ENCODE measurements at places on chromosomes 6 and 20.

DNA sequence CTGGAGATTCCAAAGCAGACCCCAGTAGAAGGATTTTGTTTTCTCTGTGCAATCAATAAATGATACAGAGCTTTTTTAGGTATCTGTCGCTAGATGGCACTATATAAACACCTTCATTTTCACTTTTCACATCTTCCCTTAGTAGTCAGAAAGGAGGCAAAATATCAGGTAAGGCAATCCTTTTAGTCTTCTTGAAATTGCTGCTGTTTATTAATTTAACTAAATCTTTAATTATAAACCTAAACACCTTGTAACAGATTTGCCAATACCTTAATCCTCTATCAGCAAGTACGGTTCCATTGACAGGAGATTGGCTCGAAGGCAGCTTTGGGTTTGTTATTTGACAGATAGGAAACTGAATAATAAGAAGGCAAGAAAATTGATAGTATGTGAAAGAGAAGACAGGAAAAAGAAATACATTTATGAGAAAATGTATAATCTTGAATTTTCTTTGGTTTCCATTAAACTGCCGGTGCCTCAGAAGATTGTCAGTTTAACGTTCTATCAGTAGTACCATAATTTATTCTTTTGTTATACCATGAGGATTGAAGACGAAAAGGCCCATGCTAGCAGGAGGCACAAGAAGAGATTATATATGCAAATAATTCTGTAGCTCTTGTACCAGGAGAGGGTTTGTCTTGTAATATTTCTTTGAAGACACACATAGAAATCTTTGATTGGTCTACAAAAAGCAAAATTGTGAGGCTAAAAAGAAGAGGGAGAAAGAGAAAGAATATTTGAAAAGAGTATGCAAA lies 23.5 kb upstream of the IBTK start:
- DNase-seq = peak; percentile 47

GRCh38 chr6:113636357-113636824 lies 220.8 kb upstream of the MARCKS start:
- DNase-seq = peak; percentile 42

GRCh38 chr20:46237227-46237626 lies 71.1 kb downstream of the CDH22 start:
- DNase-seq = no peak

GRCh38 chr6:91438570-91438969 lies 851.7 kb upstream of the MAP3K7 start:
- no peak for DNase-seq

DNA sequence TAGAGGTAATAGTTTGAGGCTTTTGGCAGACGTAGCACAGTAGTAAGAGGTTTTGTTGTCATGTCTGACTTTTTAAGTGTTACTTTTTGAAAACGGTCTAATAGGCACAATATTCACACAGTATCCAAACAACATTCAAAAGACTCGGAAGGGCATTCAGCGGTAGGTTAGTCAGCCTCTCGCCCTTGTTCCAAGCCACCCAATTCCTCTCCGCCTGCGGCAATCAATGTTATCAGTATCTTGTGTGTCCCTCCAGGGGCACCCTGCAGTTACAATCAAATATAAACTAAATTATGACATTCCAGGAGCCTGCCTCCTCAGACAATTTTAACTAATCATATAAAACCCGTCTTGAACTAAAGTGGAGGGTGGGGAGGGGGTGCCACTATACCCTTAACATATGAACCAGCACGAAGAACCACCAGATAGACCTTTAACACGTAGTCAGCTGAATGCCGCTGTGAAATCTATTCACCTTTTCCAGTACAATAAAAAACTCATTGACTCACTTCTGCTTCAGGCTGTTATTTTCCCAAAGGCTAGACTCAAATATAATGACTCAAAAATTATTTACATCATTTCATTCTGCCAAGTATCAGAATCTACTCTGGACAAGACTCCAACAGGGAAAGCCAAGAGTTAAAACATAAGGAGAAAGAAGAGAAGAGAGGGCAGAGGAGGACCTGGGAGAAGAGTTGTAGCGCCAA lies 1.6 kb downstream of the TENT5A start:
- DNase-seq = peak; percentile 36

DNA sequence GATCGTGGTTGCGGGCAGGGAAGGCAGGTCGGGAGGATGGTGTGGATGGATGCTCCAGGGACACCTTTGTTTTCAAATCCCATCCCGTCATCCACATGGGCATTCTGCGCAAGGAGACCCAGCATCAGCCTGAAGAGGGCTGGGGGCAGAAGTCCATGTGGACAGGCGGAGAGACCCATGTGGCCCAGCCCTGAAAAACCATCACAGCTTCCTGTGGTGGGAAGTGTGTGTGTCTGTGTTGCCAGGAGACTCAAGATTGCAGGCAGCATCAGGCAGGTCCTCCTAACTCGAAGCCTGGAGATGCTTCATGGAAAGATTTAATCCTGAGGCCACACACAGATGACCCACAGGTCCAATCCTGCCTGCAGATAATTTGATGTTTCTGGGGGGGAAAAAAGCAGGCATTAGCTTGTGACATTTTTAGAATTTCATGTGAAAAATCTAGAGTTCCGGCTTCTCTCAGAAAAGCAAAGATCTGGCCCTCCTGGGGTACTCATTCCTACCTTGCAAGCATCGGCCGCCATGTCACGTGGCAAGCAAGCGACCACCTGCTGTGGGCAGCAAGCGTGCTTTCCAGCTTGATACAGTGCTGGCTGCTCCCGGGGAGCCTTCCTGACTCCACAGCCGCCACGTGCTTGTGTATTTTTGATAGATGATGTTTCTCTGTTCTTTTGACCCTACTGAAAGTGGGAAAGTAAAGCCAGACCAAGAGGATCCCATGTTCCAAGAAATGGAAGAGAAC lies 25.8 kb downstream of the BCAS4 start:
- peak; percentile 35 for DNase-seq

GRCh38 chr20:14498772-14499171 lies 161.4 kb upstream of the FLRT3 start:
- no peak for DNase-seq

- DNase-seq = no peak
These were observed 73.0 kb downstream of the TIAM2 start for GRCh38 chr6:155067956-155068615.

- DNase-seq = no peak
These were observed 96.3 kb downstream of the PHF3 start for GRCh38 chr6:63731930-63732329.

DNA sequence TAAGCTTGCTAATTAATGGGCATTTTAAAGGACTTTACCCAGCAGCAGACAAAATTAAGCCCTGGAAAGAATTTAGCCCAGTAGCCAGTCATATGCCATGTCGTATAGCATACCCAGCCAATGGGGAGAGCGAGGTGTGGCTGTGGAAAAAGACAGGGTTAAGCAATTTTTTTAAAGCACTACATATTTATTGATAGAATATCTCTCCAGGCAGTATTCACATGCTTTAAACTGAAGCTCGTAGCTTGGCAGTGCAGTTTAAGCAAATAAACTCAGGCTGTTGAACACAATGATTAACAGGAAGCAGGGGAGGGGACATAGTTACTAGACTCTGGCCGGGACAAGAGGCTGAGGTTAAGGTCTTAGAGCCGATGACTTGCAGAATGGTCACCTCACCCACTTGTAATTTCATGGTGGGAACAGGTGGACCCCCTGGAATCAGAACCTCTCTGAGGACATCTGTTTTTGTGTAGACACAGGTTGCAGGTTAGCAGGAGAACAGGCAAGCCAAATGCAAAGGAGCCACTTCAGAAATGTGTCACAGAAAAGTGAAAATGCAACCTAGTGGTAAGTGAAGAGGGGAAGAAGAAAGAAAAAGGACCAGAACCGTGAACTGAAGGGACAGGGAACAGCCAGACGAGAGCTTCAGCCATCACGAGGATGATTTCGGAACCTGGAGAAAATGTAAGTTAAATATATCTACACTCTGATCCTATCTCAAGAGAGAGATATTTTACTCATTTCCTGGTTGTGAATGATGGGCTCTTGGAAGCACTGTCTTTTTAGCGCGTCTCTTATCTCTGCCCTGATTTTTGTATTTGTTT lies 7.2 kb downstream of the GCNT2 start:
- DNase-seq = peak; percentile 79

DNA sequence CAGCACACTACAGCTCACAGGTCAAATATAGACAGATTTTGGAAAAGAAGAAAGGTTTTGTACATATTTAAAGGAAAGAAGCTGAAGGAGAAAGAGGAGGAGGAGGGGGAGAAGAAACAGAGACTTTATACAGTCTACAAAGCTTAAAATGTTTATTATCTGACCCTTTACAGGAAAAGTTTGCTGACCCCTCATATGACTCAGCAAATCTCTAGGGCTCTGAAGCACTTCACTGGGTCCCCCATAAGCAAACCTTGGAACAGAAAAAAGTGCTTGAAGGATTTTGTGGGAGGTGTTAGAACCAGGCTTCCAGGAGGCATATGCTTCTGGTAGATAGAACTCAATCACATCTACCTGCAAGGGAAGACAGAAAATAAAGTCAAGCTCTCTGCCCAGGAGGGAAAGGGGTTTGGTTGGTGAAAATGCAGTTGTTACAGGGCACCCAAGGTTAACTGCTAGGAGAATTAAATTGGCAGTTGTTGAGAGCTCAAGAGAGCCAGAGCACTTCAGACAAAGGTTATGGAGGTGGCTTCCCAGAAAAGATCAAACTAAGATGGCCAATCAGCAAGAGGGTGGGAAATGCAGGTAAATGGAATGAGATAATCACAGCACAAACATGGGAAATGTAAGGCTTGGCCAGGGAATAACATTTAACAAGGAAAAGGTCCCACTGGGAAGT lies 207.4 kb upstream of the SGK1 start:
- no peak for DNase-seq

GRCh38 chr6:4225161-4225872 lies 89.9 kb upstream of the ECI2 start:
- peak; percentile 64 for DNase-seq

DNA sequence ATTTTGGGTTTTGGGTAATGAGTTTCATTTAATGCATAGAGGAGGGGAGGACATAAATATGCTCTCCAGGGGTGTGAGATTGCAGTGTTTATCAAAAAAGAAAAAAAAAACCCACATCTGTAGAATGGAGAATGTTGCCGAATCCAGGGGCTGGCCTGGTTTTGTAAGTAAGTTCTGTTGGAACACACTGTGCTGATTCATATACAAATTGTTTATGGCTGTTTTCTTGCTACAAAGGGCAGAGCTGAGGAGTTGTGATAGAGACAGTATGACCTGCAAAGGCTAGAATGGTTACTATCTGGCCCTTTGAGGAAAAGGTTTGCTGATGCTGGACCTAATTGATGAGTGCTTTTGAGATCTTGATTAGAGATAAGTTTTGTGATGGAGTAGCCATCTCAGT lies 30.4 kb downstream of the SCAF8 start:
- DNase-seq = no peak

DNA sequence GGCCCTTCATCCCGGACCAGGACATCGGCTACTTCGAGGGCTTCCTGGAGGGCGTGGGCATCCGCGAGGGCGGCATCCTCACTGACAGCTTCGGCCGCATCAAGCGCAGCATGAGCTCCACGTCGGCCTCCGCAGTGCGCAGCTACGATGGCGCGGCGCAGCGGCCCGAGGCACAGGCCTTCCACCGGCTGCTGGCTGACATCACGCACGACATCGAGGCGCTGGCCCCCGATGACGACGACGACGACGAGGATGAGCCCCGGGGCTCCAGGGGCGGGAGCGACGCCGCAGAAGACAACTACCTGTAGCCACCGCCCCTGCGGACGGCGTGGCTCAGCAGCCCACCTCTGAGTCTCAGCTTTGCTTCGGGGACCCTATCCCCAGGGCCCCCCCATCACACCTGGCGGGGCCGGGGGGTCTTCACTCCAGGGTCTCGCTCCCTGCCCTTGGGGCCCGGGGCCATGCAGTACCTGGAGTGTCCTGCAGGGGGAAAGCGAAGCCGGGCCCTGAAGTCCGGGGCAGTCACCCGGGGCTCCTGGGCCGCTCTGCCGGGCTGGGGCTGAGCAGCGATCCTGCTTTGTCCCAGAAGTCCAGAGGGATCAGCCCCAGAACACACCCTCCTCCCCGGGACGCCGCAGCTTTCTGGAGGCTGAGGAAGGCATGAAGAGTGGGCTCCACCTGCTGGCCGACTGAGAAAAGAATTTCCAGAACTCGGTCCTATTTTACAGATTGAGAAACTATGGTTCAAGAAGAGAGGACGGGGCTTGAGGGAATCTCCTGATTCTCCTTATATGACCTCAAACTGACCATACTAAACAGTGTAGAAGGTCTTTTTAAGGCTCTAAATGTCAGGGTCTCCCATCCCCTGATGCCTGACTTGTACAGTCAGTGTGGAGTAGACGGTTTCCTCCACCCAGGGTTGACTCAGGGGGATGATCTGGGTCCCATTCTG lies 20.8 kb upstream of the HCK start:
- DNase-seq = peak; percentile 81

DNA sequence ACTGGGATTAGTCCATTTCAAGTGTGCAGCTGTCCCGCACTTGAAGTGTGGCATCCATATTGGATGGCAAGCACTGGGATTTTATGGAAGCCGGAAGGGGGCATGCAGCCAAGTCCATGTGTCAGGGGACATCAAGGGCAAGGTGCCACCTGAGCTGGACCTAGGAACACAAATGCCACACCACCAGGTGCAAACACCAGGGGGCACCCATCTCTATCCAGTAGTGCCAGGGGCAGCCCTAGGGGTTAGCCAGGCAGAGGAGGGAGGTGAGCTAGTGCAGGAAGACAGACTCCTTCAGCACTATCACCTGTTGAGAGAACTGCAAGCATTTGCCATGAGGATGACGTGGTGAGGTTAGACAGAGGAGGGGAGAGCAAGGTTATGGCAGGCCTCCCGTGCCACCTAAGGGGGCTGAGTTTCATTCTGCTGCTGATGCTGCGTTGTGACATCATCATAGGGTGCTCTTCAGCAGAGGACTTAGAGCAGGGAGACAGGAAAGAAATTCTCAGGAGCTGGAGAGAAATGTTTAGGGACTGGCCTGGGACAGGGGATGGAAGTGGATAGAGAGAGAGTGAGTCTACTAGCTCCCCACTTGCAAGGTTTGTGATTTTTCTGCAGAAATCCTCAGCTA lies 192.6 kb upstream of the SLC24A3 start:
- no peak for DNase-seq

DNA sequence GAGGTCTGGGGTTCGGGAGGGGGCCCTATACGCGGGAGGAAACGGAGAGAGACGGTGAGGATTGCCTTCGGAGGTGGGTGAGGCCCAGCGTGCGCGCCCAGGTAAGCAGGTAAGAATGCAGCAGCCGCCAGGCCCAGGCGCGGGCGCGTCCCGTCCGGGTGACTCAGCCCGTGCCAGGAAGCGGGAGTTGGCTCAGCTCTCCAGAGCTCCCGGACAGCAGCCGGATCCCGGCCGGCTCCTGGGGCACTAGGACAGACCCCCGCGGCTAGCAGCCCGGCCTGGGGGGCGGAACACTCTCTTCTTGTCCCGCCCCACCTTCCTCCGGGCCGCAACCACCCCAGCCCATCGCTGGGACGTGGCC lies 1.5 kb upstream of the MDFI start:
- DNase-seq = peak; percentile 82

All from stomach (tissue), 19 donors.